ENCODE measurements at places on chromosomes 2 and 18. TPM values are rescaled to one million over a fixed set of nuclear protein-coding genes. Genes with fewer than 3 reads are reported as not detected.

- peak; percentile 29 for DNase-seq
Measured at GRCh38 chr2:189287982-189288521, 108.5 kb upstream of the COL5A2 start.

DNA sequence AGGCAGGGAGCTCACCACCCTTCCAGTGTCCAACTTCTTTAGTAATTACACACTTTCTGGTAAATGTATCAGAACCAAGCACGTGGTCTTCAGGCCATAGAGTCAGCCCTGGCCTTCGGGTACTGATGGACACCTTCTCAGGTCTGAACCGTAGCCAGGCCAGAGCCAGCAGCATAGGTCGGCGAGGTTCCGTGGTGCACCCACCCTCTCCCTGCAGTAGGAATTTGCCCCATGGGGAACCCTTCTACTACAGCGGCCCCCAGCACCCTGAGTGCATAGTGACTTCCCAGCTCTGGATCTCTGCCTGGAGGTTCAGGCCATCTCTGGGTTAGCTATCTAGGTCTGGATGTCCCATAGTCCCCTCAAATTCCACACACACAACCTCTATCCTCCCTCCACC, 61.6 kb downstream of the EDAR start:
- DNase-seq: no peak

DNA sequence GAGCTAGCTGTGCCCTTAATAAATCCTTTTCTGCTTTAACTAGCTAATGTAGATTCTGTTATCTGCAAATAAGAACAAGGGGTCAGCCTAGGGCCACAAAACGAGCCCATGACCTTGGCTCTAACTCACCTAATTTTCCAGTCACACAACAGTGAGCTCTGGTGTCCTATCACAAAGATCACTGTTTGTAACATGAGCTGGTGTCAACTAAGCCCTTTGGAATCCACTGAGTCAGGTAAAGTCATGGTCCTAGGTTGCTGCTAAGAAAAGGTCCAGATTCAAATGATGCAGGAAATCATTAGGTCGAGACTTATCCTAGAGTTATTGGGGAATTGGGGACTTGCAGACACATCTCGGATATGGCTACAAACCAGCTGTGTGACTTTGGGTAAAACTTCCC, 49.9 kb downstream of the ST8SIA5 start:
- DNase-seq: no peak

- DNase-seq: no peak
Measured at GRCh38 chr18:32848826-32849225, 76.0 kb upstream of the KLHL14 start.

GRCh38 chr2:178783889-178784288, 23.3 kb downstream of the TTN start:
- DNase-seq: no peak

- DNase-seq: no peak
Measured at GRCh38 chr2:186099826-186100225, 361.2 kb downstream of the FSIP2 start.

GRCh38 chr18:21998486-21998885, 170.9 kb upstream of the GATA6 start:
- DNase-seq: no peak

GRCh38 chr18:22250591-22250996, 81.2 kb downstream of the GATA6 start:
- no peak for DNase-seq

- no peak for DNase-seq
Measured at GRCh38 chr18:55421615-55422419, 166.2 kb downstream of the TCF4 start.

GRCh38 chr18:48208432-48209140, 200.6 kb downstream of the ZBTB7C start:
- DNase-seq: no peak

GRCh38 chr2:189096769-189097447, 82.7 kb downstream of the COL5A2 start:
- no peak for DNase-seq

- no peak for DNase-seq
Measured at GRCh38 chr2:189709501-189710221, 35.2 kb downstream of the ANKAR start.

- no peak for DNase-seq
Measured at GRCh38 chr2:196827356-196827755, 18.2 kb upstream of the C2orf66 start.

GRCh38 chr2:33946193-33946592, 347.1 kb upstream of the FAM98A start:
- DNase-seq: no peak

DNA sequence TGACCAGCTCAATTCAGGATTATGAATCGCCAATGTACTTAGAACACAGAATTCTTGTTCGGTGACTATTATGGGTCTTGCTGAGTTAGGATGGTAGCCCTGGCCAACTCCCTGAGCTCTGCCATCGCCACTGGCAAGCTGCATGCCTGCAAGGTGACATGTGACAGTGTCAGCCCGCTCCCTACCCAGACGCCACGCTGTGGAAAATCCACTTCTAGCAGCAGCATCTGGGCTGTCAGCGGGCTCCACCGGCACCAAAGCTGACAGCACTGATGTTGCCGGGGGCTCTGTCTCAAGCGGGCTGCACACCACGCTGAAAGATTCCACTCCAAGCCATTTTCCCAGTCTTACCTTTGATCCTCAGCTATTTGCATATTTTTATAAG, 100.7 kb downstream of the MYT1L start:
- DNase-seq: no peak

DNA sequence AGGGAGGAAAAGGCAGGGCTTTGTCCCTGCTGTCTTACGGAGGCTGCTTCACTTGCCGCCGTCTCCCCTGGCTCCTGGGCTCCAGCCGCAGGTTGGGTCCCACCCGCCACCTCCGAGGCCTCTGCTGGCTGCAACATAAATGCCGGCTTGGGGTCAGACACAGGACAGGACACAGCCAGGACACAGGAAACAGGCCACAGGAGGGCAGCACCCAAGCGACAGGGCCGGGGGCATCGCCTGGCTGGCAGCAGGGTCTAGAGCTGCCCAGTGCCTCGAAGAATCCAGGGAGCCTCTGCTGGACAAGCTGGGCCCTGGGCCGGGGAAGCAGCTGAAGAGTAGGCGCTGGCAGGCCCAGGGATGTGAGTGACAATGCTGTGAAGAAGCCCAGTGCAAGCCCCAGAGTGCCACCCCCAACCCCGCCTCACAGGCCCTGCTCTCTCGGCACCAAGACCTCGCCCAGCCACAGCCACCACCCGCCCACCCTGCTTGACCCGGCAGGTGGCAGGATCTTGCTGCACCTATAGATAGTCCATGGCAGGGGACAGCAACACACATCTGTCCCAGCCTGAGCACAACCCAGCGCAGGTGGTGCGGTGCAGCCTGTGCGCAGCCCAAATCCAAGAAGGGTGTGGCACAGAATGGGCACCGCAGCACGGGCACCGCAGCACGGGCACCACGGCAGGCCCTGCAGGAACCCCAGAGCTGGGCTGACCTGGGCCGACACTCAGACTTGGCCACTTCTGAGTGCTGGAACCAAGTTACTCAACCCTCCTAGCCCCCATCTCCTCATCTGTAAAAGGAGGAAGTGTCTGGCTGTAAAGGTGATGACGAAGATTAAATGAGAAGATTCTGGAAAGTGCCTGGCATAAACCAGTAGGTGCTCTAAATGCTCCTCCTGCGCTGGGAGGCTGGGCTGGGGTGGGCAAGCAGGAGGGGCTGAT, 55.6 kb downstream of the BIN1 start:
- DNase-seq: no peak

- no peak for DNase-seq
Measured at GRCh38 chr2:218435003-218435982, 16.4 kb downstream of the VIL1 start.

DNA sequence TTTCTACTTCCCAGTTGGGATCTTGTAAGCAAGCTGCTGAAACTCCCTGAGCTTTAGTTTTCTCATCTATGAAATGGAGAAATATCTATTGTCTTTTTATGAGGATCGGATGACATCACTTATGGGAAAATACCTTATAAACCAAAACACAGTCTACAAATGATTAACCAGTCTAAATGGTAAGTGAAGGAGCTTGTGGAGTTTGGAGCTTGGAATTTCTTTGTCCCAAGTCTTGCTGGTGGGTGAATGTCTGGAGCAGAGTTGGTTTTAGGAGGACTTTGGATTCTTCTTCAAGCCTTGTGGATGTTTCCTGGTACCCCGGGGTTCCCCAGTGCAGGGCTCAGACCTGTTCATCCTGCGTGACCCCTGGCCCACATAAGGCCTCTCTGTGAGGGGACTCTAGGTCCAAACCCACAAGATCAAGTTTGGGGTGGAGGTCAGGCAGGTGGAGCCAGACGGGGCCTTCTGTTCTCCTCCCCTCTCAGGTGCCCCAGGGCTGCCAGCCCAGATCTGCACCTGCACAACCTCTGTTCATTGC, 43.2 kb downstream of the FOSL2 start:
- no peak for DNase-seq

- no peak for DNase-seq
Measured at GRCh38 chr2:176415174-176415895, 146.1 kb downstream of the MTX2 start.

DNA sequence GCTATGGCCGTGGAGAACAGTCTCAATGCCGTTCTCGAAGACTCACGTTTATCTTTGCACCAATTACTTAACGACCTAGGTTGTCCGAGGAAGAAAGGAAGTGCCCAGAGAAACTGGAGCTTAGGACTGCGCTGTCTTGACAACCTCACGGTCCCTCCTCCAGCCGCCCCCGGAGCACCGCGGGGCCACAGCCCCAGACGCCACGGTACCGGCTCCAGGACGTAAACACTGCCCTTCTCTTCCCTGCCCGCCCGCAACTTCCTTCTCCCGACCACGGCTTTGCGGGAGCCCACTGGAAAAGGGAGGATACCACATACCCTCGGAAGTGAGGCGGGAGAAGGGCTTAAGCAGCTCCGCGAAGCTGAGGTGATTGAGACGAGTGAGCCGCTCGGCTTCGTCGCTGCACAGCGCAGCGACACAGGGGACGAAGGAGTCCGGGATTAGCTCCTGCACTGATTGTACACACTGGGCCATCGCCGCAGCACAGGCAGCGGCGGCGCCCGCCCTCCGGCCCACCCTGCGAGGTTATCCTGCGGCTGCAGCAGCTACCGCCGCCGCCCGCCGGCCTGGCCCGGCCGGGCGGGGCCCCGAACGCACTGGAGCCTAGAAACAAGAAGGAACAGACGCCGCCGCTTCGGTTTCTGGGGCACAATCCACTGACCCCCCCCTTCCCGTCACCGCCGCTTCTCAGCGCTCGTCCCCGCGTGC, 483 bp downstream of the TRAPPC8 start:
- no peak for DNase-seq

DNA sequence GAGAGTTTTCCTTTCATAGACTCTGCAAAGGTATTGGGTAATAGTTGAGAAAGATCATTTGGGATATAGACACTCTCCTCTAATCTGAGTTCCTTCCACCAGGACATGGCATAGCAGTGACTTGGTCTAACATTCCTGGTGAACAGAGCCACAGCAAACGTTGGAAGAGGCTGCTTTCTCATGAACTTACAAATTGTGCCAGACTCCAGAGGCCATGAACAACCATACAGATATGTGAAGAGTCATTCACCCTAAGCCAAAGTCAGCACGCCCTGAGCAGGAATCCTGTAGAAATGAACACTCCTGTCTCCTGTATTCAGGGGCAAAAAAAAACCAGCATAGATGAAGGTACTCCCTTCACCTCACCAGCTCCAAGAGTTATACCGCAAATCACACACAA, 152.8 kb downstream of the TMEM18 start:
- no peak for DNase-seq

GRCh38 chr18:48072428-48073204, 142.2 kb upstream of the SMAD2 start:
- DNase-seq: no peak

DNA sequence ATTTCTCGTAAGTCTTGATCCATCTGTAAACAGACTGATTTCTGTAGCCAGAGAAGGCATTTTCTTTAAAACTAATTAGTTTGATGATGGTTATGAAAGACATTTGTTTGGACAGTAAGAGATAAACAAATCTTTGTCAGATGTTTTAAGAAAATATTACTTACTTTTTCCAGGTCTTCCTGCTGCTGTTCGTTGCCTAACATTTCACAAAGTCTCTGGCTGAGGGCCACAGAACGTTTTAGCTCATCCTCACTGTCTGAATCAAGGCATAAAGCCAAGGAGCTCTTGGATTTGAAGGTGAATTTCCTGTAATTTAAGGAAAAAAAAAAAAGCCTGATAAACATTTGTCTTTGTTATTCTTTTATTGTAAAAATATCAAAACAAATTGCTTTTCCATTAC, 57.8 kb downstream of the VIL1 start:
- DNase-seq: no peak

GRCh38 chr2:142104134-142104758, 26.6 kb downstream of the LRP1B start:
- no peak for DNase-seq

- no peak for DNase-seq
Measured at GRCh38 chr2:164746713-164747112, 94.9 kb downstream of the COBLL1 start.

GRCh38 chr2:207617011-207617671, 8.1 kb downstream of the METTL21A start:
- DNase-seq: no peak

GRCh38 chr2:1891147-1891546, 146.8 kb upstream of the PXDN start:
- DNase-seq: no peak

GRCh38 chr2:20404950-20405349, 41.9 kb upstream of the RHOB start:
- no peak for DNase-seq

DNA sequence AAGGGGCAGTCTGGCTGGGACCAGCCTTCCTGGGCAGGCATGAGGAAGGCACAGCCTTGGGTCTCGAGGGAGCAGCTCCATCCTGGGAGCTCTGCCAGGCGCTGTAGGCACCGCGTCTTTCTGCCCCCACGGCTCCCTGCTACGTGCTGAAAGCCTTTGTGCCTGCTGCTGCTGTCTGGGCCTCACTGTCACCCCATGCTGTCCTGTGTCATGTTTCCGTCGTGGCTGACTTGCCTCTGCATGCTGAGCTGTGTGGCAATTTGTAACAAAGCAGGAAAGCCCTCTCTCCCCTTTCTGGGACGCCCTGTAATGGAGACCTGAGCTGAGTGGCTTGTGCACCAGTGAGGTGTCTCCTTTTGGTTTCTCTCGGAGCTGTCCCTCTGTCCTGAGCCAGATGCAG, 152.5 kb downstream of the TSN start:
- no peak for DNase-seq

The CNTNAP5 gene
- polyA plus RNA-seq: not detected

The CACNB4 gene
- polyA plus RNA-seq: 12.5 TPM

The LAMA3 gene
- 1.6 TPM for polyA plus RNA-seq

The IL18R1 gene
- polyA plus RNA-seq: 2.1 TPM

The MCFD2 gene
- 97.3 TPM for polyA plus RNA-seq

The ACKR3 gene
- polyA plus RNA-seq: 75.3 TPM

The MAPK4 gene
- 8.5 TPM for polyA plus RNA-seq

The SLC16A14 gene
- polyA plus RNA-seq: 5.0 TPM

The CROCC2 gene
- not detected for polyA plus RNA-seq

The NEU2 gene
- not detected for polyA plus RNA-seq

The UGT1A9 gene
- polyA plus RNA-seq: 4.3 TPM

The OTOF gene
- polyA plus RNA-seq: 0.14 TPM

The HOXD9 gene
- polyA plus RNA-seq: 63.2 TPM

The CFAP210 gene
- 1.2 TPM for polyA plus RNA-seq

The GCG gene
- not detected for polyA plus RNA-seq

The SH3RF3 gene
- 4.3 TPM for polyA plus RNA-seq

The CCDC74B gene
- polyA plus RNA-seq: 12.4 TPM

The ANKRD62 gene
- polyA plus RNA-seq: 0.03 TPM

The SPIRE1 gene
- polyA plus RNA-seq: 36.5 TPM

The LYPD1 gene
- polyA plus RNA-seq: 86.8 TPM

The SCTR gene
- polyA plus RNA-seq: 8.3 TPM

Measured in right renal cortex interstitium (tissue), 3 donors.